ENCODE measurements at places on chromosomes 5 and 9.
A peak's percentile ranks its signal among the peaks of the same experiment; 100 is the strongest.

- peak; percentile 6 for DNase-seq
Observed at GRCh38 chr5:126188804-126189203, 234.4 kb upstream of the GRAMD2B start.

DNA sequence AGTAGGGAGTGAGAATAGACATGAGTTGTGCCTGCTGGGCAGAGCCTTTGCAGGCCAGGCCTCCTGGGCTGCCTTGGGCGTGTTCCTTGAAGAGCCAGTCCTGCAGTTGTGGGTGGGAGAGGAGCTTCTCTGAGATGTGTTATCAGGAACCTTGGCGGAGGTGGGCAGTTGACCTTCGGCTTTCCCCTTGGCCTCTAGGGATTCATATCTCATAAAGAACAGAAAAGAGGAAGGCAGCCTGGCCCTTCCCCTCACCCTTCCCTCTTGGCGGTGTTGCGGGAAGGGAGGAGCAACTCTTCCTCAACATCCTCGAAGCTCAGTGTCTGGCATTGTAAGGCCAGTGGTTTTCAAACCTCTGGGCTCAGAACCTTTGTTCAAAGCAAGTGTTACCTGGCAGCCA, 59.2 kb downstream of the DAPK1 start:
- no peak for DNase-seq

DNA sequence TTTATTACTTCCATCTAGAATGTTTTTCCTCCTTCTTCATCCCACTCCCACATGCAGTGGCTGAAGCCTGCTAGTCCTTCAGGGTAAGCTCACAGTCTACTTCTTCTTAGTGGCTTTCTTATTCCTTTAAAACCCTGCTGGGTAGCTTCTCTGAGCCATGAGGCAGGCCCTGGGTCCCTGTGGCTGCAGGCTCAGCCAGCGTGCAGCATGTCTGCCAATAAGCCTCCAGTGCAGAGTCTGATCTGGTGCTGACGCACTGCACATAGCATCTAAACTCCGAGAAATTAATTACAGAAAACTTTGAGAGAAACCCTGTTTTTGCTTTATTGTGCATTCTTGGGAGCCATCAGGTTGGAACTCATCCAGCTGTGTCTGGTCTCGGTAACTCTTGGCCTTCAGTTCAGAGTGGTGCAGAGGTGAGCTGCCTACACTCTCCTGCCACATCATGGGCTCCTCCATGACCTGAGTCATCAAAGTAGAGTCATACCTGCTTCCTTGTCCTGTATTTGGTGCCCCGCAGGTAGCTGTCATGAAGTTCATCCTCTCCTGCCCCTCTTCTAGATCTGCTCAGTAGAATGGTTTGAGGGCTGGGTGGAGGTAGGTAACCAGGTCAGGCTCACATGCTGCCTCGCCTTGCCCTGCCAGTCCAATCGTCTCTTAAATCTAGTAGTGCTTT, 339.4 kb downstream of the KDM4C start:
- peak; percentile 23 for DNase-seq

GRCh38 chr5:157295247-157295646, 29.3 kb downstream of the CYFIP2 start:
- no peak for DNase-seq

DNA sequence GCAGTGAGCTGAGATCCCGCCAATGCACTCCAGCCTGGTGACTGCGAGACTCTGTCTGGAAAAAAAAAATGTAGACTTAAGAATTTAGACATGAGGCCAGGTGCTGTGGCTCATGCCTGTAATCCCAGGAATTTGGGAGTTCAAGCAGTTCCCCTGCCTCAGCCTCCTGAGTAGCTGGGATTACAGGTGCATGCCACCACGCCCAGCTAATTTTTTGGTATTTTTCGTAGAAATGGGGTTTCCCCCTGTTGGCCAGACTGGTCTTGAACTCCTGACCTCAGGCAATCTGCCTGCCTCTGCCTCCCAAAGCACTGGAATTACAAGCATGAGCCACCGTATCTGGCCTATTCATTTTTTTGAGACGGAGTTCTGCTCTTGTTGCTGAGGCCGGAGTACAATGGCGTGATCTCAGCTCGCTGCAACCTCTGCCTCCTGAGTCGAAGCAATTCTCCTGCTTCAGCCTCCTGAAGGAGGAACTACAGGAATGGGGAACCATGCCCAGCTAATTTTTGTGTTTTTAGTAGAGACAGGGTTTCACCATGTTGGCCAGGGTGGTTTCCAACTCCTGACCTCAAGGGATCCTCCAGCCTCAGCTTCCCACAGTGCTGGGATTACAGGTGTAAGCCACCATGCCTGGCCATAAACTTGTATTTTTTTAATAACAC, 14.0 kb downstream of the DDX46 start:
- DNase-seq, result no peak

DNA sequence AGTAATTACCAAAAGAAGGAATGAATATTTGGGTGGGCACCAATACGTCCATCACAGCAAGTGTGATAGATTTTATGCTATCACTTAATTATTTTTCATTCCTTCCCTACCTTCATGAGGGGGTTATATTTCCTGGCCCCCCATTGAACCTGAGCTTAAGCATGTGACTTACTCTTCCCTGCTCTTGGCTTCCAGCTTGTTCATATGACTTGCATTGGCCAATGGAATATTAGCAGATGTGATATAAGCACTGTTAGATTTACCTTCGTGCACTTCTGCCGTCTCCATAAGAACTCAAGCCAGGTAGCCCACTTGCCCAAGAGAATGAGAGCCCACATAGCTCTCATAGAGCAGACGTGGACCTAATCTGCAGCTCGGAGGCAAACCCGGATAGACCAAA, 99.1 kb upstream of the SMARCA2 start:
- no peak for DNase-seq

DNA sequence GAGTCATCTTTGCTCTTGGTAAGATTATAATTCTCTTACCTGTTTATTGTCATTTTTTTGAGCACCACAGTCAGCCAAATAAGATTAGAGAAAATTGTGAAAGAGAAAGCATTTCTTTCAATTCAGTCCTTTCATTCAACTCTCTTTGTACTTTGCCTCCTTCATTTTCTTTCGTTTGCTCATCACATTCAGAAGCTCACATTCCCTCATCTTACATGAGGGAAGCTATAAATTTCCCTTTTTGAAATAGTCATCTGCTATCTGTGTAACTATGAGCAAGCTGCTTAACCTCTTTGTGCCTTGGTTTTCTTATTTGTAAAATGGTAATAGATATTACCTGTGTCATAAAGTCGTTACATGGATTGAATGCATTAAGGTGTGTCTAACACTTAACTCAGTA, 41.4 kb downstream of the PAM start:
- DNase-seq, result peak; percentile 10

DNA sequence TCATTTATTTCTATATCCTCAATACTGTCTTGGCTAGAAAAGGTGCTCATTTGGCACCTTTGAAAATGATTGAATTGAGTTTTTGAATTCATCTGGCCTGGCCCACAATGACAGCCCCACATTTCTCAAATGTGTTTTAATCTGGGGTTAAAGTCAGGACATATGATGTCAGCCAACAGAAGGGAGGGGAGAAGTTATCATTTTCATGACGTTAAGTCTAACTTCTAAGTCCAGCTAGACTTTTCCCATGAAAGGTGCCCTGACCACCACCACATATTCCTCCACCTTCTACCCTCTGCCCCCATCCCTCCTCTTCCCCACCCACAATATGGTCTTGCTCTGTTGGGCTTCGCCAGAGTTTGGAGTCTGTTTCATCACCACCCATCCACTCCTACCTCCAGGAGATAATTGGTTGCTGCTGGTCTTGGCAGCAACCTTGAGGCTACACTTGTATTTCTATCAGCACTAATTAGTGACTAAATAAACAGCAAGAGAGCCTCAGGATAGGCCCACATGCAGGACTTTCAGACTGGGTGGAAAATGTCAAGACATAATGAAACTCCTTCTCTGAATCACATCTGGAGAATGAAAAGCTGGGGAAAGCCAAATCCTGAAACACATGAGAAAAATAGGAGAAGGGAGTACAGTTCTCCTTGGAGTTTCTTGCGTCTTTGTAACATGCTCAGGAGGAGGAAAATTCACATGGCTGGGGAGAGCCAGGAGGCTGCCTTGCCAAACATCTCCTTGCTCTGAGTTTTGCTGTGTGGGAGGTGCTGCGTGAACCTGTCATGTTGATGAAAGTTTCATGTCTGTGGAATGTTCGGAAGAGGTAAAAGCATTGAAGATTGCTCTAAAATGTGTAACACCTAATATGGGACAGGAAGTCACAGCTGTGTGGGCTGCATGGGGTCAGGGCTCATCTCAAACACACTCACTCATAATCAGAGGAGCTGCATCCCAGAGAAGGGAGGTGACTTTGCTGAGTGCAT, 544.7 kb upstream of the KLF4 start:
- peak; percentile 89 for DNase-seq

- DNase-seq, result peak; percentile 68
Observed at GRCh38 chr5:54620141-54620933, 102.8 kb downstream of the SNX18 start.

GRCh38 chr5:1662559-1663085, 137.0 kb downstream of the MRPL36 start:
- no peak for DNase-seq

- DNase-seq, result peak; percentile 61
Observed at GRCh38 chr5:59390074-59390659, 503.4 kb downstream of the PDE4D start.

DNA sequence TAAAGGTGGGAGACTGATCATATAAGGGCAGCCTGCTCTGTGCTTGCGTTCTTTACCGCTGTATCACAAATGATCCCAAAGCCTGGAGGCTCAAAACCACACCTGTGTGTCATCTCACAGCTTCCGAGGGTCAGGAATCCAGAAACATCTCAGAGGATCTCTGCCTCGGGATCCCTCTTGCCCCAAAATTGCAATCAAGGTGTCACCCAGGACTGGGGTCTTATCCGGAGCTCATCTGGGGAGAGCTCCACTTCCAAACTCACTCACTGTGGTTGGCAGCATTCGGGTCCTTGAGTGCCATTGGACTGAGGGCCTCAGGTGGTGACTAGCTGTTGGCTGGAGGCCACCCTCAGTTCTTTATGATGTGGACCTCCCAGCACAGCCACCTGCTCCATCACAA, 26.7 kb upstream of the FCN2 start:
- DNase-seq, result no peak

- no peak for DNase-seq
Observed at GRCh38 chr5:122736086-122736845, 38.6 kb upstream of the SNX2 start.

- peak; percentile 69 for DNase-seq
Observed at GRCh38 chr9:14314929-14315874, 1.3 kb upstream of the NFIB start.

DNA sequence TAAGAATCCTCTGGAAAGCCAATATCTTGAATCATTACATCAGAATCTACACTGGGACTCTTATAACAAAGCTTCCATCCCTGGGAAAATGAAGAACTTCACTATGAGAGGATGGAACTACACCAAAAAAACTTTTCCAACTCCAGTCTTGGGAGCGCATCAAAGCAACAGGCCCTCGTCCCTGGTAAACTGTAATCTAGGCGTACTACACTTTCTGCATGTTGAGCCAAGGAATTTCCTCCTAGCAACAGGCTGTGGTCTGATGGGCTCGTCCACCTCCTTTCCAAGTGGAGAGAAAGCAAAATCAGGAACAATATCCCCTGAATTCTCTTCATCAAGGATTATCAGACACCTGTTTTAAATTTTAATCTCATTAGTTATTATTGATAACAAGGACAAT, 94.1 kb downstream of the NFIB start:
- DNase-seq, result no peak

DNA sequence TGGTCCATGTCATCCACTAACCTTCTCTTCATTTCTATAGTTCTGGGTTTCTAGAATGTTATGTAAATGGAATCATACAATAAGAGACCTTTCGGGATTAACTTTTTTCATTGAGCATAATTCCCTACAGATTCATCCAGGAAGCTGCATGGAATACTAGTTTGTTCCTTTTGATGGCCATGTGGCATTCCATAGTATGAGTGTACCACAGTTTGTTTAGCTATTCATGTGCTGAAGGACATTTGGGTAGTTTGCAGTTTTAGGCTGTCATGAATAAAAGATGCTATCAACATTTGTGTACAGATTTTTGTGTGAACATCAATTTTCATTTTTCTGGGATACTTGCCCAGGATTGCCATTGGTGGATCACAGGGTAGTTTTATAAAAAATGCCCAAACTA, 6.8 kb upstream of the SPTLC1 start:
- DNase-seq, result peak; percentile 14

DNA sequence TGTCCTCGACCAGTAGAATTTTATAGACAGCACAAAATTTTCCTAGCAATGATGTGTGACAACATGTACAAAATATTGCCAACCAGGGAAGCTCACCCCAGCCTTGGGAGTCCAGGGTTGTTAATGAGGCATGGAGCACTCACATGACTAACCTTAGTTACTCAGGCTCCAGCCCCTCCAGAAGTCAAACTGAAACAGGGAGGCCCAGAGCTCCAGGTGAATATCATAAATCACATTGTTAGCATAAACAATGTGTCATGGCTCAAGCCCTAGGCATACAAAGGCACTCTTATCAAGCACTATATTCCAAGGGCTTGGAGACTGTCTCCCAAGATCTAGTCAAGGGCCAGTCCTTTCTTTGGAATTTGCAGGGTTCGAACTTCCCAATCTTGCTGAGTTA, 44.4 kb downstream of the TNFAIP8 start:
- DNase-seq, result peak; percentile 24

DNA sequence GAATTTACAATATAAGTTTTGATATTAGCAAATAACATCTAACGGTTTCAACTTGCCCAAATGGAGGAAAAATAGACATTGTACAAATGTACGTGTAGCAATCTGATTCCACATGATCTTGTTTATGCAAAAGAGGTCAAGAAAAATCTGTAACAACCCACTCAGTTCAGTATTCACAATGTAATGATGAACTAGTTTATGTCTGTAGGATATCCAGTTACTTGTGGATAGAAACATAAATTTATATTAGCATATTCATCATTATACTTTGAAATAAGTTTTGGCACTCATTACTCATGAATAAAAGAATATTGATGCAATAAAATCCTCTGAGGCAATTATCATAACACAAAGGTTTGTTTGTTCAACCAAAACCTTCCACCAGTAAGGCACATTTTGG, 28.1 kb downstream of the PLK2 start:
- DNase-seq, result no peak

DNA sequence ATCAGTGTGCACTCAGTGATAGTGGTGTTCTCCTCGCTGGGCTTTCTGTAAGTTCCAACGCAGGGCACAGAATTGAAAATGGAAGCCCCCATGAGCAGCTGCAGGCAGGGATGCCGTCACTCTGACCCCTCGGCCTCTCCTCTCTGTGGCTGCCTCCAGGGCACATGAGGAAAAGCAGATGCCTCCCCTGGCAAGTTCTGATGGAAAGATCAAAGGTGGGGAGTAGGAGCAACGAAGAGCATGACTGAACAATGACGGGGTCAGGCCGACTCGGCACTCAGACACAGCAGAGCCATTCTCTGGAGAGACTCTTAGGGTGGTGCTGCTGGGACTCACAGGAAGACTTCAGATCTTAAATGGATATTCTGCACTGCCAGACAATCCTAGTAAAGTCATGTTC, 65.6 kb upstream of the CKMT2 start:
- no peak for DNase-seq
